ENCODE measurements at places on chromosomes 6 and 20.
A peak's percentile ranks its signal among the peaks of the same experiment; 100 is the strongest.

- no peak for DNase-seq
Observed at GRCh38 chr6:106790935-106791334, 161.6 kb downstream of the QRSL1 start.

- no peak for DNase-seq
Observed at GRCh38 chr6:79373880-79374279, 139.4 kb upstream of the HMGN3 start.

DNA sequence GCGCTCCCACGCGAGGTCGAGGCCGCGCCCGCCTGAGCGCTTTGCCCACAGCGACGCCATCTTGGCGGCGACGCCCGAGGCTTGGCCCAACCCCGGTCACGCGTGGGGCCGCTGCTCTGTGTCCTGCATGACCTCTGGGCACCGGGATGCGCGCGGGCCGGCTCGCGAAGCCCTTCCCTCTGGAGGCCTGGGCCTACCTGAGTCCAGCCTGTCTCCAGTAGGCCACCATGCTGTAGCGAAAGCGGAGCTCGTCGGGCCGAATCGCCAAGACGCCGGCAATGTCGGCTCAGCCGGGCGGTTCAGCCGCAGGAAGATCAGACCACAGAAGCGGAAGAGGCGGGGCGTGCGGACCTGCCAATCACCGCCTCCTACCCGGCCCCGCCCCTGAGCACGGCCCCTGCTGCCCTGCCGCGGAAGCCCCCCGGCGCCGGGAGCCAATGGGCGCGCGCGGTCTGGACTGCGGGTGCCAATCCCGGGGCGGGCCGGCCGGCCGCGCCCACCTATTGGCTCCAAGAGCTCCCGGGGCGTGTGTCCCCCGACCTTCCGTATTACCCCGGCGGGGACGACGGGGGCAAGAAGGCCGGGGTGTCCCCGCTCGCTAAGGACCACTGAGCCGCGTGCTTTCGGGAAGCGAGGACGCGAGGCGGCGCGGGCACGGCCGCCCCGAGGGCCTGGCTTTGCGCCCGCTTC lies at the start of gene ATP5F1E:
Gene ATP5F1E, minus strand, starts transcription at position 313 of the 690 bp plus-strand sequence. Its CDS starts 84 bp downstream, at position 229.
- DNase-seq: peak; percentile 97

DNA sequence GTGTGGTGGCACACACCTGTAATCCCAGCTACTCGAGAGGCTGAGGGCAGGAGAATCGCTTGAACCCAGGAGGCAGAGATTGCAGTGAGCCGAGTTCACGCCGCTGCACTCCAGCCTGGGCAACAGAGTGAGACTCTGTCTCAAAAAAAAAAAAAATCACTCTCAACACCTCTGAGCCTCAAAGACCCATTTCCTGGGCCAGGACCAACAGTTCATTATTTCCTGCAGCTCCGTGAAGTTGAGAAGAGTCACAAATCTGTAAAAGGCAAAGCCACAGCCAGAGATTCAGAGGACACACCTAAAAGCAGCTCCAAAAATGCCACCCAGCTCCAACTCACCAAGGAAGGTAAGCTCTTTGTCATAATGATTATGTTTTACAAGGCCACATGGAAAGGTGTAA lies 15.2 kb upstream of the NOP56 start:
- DNase-seq: no peak

GRCh38 chr6:106135911-106136571 lies 49.9 kb downstream of the PRDM1 start:
- no peak for DNase-seq

DNA sequence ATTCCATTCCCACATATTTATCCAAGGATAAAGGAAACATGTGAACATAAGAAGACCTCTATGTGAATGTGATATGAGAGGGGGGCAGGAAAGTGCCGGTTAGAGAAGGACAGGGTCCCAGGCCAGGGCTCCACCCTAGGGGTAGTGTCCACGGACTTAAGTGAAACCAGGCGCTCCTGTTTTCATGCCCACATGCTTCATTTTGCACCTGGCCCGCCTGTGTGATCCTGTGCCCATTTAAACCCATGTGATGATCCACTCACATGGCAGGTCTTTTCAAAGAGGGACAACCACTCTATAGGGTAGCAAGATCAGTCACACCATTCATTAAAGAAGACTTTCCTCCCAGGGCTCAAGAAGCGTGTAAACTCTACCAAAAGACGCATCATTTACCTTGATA lies 865.3 kb upstream of the GJE1 start:
- DNase-seq: no peak

DNA sequence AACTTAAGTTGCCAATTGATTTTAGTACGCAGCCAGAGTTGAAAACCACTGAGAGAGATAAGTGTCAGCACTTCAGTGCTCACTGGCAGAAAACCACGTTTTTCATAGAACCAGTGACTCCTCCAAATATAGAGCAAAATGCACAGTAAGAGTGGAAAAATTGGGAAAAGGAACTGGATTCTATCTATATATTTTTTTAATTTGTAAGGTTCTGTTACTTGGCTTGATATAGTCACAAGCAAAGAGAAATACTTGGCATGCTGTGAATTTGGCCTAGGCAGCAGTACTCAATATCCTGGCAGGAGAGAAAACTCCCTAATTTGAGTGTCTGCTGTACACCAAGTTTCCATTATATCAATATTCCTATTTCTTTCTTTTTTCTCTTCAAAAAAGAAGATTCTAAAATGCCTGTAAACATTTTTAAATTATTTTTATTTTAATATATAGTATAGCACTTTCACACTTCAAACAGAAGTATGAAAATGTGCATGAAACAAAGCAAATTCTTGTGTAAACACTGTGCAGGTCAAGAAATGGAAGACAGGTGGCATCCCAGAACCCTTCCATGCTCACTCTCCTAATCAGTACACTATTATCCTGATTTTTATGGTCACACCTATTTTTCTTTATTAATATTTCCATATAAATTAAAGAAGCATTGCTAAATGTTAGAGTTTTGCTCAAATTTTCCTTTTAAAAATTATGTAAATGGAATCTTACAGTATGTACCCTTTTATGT lies 561.8 kb upstream of the RNF217 start:
- no peak for DNase-seq

All from putamen (tissue), 1 donor.